AG09309 (cell line): ENCODE measurements at places on chromosomes 2 and 18.

DNA sequence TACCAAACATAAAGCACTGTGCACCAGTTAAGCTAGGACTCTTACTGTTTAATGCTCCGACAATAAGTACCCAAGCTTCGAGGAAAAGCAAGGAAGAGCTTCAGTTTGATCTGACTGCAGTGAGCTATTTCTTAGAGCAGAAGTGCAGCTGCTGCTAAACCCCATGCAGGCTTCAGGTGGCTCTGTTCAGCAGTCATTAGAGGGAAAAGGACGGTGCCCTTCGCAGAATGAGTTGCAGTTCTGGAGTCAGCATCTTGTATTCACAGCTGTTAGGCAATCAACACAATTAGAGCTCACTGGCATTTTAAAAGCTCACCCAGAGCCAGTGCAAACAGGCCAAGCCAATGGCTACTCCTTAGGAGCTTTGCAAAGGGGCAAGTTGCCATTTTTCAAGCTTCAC is 1.5 kb upstream of the CERKL start:
- no peak for DNase-seq

DNA sequence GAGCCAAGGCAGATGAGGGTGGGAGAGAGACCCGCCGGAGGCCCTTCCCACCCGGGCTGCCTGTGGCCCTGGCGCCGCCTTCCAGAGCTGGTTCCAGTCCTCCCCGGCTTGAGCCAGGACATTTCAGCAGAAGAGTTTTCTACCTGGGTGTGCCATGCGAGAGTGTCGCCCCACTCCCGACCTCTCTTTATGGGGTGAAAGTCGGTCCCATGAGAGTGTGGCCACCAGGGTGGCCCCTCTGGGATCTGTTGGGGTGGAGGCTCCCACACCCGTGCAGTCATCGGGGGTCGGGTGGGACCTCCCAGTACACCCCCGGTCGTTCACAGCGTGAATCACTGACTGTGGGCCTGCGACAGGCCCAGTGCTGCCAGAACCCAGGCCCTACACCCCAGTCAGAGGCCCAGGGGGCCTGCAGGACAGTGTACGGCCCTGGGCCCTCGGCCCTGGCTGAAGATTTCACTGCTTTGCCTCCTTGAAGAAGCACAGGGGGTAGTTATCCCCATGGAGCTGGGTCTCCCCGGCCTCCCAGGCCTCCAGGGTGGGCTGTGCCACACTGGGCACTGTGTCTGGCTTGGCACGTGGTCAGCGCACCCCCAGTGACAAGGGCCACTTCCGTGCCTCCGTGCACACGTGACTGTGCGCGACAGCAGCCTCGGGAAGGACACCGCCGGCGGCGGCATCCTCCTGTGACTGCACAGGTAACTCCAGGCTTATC is 5.9 kb downstream of the NFATC1 start:
- DNase-seq = no peak

GRCh38 chr2:165277295-165277694 is 38.1 kb downstream of the SCN2A start:
- no peak for DNase-seq

- DNase-seq = no peak
Measured at GRCh38 chr18:28974504-28974903, 797.6 kb upstream of the CDH2 start.

DNA sequence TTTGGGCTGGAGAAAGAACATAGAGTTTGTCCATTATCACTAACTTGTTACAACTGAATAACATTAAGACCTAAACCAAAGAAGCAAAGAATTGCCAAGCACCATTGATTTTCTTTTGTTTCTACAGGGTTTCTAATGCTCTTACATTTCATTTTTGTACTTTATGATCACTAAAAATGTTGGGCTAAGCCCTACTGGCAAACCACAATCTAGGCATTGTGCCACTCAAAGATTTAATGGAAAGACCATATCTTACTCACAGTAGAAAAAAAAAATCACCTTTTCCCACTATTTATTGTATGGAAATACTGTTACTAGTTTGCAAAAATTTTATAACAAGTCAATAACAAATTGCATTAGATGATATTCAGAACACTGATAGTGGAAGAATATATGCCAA is 447.4 kb upstream of the PKDCC start:
- DNase-seq = no peak

DNA sequence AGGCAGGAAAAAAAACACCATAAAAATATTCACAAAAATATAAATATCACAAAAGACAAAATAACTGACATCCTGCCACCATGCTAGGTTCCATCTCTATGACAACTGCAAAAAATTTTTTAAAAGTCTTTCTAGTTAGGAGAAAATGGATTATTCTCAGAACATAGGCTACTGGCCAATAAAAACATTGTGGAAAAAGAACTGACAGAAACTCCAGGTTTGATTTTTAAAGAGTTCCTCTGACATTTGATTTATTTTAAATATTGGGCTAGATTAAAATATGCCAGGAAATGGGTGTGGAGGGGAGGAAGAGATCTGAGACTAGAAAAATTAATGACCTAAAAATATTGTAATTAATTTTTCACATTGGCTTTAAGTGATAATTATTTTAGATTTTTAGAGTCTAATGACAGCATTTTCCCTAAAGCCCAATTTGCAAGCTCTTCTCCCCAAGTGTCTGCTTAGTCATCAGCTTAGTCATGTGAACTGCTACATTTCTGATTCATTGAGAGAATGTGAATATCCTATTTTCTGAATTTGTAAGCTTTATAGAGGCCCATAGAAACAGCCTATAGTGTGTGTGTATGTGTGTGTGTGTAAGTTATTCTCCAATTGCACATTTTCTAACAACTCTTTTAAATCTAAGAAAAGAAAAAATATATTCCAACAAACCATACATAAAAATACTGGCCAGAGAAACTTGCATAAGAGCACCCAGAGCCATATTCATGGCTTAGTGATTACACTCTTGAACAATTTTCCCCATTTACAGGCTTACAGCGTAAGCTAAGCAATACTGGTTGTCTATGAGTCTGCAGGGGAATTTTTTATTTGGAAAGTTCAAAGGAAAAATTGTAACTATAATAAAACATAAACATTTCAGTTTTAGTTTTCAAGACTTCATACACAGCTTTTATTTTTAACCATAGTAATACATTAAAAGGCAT is 48.4 kb downstream of the TMEFF2 start:
- no peak for DNase-seq
